NCI-H1048 (cell line): ENCODE measurements at places on chromosomes 11 and 22.

- DNase-seq, result peak; percentile 23
These were observed 851 bp downstream of the PTDSS2 start for GRCh38 chr11:450809-451451.

DNA sequence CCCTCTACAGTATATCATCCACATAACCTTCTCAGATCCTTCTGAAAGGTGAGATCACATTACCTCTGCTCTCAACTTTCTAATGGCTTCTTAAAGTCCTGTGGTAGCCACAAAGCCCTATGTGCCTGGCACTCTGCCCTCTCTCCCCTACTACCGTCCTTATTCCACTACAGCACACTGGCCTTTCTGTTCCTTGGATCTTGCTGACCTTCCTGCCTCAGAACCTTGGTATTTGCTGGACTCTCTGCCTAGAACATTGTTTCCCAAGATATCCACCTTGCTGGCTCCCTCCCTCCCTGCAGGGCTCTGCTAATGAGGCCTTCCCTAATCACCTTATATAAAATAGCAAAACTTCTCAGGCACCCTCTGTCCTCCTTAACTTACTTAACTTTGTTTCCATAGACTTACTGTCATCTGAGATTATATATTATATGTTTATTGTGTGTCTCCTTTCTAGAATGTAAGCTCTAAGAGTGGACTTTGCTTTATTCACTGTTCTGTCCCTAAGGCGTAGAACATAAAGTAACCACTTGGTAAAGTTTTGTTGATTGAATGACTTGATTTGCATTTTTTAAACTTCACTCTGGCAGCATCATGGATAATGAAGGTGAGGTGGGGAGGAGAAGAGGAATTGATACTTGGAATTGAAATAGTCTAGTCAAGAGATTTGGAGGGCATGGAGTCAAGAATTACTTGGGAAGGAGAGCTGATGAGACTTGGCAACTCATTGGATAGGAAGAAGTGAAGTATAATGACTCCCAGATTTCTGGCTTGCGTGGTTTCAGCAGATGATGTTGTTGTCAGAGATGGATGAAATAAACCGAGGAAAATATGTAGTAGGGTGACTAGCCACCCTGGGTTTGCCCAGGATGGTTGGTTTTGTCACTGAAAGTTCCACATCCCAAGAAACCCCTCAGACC is 10.5 kb downstream of the POLD3 start:
- no peak for DNase-seq

DNA sequence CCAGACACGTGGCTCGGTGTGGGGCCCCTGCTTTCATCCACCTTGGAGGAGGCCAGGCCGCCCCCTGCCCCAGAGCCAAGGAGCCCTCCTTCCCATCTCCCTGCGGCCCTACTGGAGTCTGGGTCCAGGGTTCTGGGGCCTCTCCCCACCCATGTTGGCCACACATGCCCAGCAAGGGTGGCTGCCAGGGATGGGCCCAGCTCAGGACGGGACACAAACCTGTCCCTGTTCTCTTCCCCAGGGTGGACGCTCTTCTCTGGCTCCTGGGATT is 4.6 kb downstream of the PANX2 start:
- DNase-seq, result no peak

GRCh38 chr22:39311592-39312400 is 7.6 kb downstream of the RPL3 start:
- DNase-seq, result no peak

GRCh38 chr11:71482746-71483364 is 29.9 kb downstream of the NADSYN1 start:
- DNase-seq, result no peak

DNA sequence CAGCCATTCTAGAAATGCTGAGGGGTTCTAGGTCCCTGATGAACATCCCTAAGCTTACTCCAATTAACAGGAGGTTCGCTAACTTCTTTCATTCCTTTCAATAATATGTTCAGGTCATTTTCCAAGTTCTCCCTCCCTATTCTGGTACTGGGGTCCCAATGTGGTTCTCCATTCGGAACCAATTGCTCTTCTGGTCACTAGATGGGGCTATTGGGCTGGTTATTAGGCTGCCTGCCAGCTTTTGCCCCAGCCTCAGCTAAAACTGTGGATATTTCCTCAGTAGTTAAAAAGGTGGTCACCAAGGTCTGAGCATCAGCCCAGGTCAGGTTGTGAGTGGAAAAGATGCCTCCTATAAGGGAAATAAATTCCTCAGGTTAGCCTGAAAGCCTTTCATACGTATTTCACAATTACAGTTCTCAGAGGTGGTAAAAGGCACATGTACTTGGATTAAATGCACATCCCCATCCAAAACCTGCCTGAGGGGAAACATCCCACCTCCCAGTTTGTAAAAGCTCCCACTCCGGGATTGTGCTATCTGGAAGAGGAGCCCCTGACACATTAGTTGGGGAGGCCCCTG is 161.1 kb upstream of the CCDC179 start:
- no peak for DNase-seq
